ENCODE measurements at places on chromosomes 16 and 17.

GRCh38 chr17:39517224-39517623 lies 55.9 kb downstream of the CDK12 start:
- no peak for DNase-seq

GRCh38 chr17:74245145-74245831 lies 28.7 kb upstream of the DNAI2 start:
- DNase-seq: no peak

- DNase-seq: no peak
Observed at GRCh38 chr16:69448470-69449193, 24.2 kb downstream of the CYB5B start.

DNA sequence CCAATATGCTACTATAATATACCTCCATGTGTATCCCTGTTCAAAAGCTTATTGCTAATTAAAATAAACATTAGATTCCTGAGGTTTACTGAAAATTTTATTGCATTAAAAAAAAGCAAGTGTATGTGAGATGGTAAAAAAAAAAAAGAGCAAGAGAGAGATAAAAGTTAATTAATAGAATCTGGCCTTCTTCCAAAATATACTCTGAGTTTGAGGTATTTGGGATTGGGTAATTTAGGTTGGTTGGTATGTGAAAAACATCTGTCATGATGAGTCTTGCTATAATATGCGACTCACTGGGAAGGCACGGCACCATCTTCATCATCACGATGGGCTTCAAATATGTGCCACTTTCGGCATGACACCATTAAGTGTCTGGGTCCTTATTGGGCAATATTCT lies 711.1 kb upstream of the SOX9 start:
- no peak for DNase-seq

GRCh38 chr17:73286863-73287296 lies 24.9 kb downstream of the CDC42EP4 start:
- DNase-seq: no peak

DNA sequence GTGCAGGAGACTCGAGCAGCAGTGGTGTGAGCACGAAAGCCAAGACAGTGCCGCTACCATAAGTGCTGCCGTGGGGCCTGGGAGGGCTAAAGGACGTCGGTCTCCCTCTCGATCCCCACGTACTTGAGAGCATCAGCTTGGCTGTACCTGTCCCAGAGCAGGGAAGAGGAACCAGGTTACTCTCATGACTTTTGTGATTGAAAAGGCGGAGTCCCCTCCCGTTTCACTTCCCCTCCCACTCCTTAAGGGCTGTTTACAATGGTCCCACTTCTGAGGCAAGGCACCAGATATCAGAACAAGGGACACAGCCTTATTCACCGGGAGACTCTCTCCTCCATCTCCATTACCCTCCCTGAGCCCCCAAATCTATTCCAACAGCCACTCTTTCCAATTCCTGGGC lies 20.1 kb downstream of the CNTNAP1 start:
- DNase-seq: no peak

- DNase-seq: no peak
Observed at GRCh38 chr16:73418051-73418450, 370.1 kb upstream of the ZFHX3 start.

- DNase-seq: no peak
Observed at GRCh38 chr17:65202844-65203571, 65.8 kb downstream of the RGS9 start.

GRCh38 chr17:28189667-28190066 lies 129.3 kb upstream of the TMEM97 start:
- no peak for DNase-seq

DNA sequence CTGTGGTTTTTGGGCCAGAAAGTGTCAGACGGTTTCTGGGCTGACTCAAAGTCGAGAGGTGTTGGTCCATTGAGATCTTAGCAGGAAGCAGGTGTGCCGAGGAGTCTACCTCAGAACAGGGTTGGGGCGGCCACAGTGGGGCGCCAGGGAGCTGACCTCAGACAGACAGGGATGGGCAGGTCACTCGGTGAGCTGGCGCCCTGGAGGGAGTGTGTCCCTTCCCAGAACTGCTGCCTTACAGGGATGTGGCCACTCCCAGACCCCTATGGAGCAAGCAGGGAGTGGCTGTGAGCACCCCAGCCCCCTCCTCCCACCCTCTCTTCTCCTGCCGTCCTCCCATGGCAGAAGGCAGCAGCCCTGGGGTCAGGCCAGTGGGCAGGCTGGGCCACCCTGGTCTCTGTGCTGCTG lies 14.0 kb upstream of the DPEP1 start:
- DNase-seq: no peak

- peak; percentile 5 for DNase-seq
Observed at GRCh38 chr16:79628501-79628975, 28.0 kb upstream of the MAF start.

DNA sequence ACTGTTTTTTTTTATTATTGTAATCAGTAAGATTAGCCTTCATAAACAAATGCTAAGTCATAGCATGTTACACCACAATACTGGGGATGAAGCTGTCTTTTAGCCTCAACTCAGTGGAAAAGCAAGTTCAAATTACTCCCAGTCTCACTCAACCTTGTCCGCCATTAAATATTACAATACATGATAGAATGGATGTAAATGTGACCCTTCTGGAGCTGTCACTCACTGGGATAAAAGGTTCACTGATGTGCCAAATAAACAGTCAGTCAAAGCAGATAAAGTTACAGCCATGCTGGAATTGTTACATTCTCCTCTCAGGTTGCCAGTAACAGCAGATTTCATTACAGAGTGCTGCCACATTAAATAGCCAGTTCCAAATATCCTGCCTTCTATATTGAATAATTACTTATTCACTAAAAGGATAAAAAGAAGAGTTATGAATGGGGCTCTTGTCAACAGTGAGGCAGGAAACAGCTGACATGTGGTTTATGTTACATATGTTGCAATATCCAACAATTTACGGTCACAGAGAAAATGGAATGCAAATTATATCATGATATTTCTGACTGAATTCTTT lies 53.4 kb downstream of the BRIP1 start:
- DNase-seq: no peak

GRCh38 chr17:72556944-72557826 lies 436.4 kb downstream of the SOX9 start:
- peak; percentile 35 for DNase-seq

GRCh38 chr17:38749223-38750043 lies 1.3 kb upstream of the PCGF2 start:
- DNase-seq: no peak

DNA sequence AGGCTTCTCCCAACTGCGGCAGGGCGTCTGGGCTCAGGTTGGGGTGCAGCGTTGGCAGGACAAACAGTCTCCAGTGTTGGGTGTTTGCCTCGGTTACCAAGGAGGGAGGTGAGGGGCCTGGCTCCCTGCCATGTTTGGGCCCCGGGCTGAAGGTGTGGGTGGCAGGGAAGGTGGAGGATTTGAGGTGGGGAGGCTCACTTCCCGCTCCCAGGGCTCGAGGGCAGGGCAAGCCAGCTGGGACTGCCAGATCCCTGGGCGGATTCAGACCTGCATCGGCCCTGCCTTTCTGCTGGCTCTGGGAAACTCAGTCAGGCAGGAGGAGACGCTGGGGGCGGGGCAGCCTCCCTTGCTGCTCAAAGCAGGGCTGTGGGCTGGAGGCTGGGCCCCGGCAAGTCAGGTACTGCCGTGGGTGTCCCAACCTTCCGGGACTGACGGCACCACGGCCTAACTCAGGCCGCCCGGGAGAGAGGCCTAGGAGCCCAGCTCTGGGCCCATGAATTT lies 31.3 kb upstream of the KRT17 start:
- DNase-seq: no peak

DNA sequence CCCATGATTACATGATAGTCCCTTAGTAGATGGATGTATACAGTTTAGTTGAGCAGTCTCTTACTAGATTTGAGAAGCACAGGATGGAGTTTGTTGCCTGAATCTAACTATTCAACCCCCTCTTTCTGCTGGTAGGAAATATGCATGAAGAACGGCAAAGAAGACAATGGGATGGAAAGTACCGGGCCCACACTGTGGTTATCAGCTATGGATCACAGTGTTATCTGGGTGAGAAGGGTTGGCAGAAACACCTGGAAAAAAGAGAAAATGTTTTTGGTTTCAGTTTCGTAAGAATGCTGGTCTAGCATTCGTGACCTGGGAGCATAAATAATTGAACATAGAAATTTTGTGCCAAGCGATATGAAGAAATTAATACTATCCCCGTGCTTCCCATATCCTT lies 53.1 kb downstream of the ANKFN1 start:
- no peak for DNase-seq

DNA sequence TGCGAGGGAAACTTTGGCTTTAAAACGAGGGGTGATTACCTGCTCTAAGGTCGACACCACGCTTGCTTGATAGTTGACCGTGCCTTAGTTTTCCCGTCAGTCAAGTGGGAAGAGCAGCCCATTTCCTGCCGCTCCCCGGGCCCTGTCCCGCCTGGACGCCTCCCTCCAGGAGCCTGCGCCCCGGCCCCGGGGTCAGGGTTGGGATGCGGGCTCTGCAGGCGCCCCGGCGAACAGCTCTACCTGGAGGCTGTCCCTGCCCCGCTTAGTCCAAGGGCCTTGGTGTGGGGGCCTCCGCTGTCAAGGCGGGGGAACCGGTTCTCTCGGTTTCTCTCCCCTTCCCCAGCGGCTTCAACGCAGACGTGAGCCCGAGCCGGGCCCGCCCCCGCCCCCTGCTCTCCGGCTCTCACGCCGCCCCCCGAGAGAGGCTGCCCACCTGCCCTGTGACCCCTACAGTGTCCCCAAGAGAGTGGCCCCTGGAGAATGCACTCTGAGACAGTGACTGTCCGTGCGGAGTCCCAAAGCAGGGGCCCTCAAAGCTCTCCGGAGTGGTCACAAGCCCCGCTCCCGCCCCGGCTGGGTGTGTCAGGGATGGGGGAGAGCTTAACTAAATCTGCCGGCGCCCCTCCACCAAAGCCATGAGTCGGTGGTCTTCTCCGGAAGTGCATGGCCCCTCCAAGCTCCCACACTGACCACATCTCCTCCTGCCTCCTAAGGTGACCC lies 117.4 kb upstream of the SMURF2 start:
- DNase-seq: no peak

DNA sequence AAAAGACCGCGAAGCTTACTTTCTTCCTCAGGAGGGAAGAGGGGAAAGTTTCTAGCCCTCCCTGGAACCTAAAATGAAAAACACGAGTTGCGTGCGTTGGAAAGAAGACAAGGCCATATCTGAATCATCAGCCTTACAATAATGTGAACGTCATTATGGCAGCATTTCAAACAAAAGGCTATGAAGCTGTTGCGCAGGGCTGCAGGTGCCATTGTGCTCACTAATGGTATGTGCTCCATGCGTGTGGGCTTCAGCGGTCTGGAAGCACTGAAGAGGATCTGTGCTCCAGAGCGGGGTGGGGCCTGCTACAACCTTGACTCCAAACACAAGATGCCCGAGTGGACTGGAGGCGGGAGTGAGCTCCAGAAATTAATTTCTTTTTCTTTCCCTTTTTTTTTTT lies 12.1 kb upstream of the CYB5B start:
- no peak for DNase-seq

DNA sequence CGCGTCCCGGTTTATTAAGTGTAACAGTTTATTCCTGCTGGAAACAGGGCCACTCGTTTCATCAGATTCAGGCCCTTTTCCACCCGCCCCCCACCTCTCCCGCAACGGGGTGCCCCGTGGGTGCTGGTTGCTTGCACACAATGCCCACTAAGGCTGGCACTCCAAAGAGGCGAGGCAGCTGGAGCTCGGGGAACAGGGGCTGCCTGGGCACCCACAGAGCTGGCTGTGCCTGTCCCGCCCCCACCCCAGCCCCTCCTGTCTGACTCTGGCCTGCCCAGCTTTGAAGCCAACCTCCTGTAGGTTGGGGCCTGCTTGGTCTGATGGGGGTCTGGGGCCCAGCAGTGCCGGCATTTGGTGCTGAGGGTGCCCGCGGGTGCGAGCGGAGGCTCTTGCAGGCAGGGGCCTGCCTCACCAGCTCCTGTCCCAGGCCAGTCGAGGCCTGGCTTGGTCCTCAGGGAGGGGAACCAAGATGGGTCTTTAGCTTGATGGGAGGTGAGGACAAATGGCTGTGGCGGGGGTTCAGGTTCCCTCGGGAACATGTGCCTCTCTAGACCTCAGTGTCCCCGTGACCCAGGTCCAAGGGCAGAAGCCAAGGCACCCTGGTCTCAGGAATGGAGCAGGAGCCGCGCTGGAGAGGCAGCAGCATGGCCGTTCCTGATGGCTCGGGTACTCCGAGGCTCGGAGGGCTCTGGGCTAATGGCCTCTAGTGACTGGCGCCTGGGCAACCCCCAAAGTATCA lies 20.1 kb downstream of the MYBBP1A start:
- no peak for DNase-seq

- DNase-seq: no peak
Observed at GRCh38 chr16:70472786-70473433, 18.5 kb downstream of the FCSK start.

DNA sequence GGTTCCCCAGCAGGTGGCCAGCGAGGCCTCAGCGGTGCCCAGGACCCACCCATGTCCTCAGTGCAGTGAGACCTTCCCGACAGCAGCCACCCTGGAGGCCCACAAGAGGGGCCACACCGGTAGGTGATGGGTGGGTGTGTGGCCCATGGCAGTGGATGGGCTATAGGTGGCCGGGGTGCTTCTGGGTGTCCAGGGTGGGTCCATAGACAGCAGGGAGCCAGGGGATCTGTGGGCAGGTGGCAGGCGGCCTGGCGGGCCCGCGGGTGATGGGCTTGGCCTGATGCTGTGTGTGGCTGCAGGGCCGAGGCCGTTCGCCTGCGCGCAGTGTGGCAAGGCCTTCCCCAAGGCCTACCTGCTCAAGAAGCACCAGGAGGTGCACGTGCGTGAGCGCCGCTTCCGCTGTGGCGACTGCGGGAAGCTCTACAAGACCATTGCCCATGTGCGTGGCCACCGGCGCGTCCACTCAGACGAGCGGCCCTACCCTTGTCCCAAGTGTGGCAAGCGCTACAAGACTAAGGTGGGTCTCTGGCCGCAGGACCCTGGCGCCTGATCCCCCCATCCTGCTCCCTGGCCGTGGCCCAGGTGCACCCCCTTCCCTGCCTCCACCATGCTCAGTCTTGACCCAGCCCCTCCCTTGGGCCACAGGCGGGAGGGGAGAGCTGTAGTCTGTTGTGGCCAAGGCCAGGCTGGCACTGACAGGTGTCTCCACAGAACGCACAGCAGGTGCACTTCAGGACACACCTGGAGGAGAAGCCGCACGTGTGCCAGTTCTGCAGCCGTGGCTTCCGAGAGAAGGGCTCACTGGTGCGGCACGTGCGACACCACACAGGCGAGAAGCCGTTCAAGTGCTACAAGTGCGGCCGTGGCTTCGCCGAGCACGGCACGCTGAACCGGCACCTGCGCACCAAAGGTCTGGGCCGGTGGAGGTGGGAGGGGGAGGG lies 2.1 kb upstream of the DNASE1L2 start:
- DNase-seq: no peak

GRCh38 chr17:32161029-32161428 lies 18.7 kb downstream of the RHOT1 start:
- no peak for DNase-seq
